ENCODE measurements at places on chromosomes 1 and 21.

GRCh38 chr1:3598051-3598491 is 13.2 kb downstream of the MEGF6 start:
- DNase-seq = no peak

GRCh38 chr1:28807046-28807445 is 4.9 kb upstream of the OPRD1 start:
- DNase-seq = no peak

GRCh38 chr1:116556289-116557006 is 14.4 kb downstream of the CD58 start:
- DNase-seq = peak; percentile 67

DNA sequence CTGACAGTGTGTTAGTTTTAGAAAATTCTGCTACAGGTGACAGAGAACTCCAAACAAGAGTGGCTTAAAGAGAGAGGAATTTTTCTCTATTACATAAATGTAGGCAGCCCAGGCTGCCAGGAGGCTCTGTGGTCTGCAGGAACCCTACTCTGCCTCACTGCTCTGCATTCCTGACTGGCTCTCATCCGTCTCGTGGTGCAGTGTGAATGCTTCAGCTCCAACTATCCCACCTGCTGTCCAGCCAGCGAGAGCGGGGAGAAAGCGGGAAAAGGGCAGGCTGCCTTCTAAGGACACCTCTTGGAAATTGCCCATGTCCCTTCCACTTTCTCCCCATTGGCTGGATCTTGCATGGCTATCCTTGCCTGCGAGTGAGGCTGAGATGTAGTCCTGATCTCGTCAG is 131.3 kb downstream of the PEX14 start:
- DNase-seq = no peak

DNA sequence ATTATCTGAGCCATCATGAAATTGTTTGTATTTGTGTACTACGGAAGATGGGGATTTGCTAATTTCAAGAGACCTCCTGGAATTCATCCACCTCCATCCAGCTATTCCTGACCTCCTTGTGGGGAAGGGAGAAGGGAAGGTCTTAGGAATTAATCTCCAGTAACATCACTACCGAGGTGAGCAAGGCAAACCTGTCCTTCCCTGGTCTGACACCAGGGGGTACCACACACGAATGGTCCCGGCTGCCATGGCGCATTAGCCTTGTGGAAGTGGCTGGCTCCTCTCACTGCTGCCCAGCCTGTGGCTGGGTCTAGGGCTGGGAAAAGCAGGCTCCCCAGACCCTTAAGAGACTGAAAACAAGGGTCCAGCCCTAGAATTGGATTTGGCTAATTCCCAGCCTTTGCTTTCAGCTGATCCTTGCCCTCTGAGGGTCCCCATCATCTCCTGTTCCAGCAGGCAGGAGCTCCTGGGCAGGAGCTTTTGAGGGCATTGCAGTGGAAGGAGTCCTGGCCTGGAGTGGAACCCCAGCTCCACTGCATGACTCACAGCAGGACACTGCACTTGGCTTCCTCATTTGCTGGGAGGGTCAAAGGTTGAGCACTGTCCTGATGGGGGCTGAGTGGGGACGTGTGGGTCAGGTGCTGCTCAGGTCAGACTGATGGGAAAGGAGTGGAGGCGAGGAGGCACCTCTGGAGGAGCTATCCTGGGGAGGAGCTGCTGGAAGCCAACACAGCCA is 34.8 kb downstream of the RIMS3 start:
- DNase-seq = no peak

All from activated T-helper 1 cell treated with anti-CD3 and anti-CD28 coated beads, Interleukin-12 subunit alpha, Interleukin-12 subunit beta, Interleukin-2, Interleukin-4 antibody, amounts not matched to agents 30 ng/mL and 10 ng/mL and 1 ng/mL, durations not matched to agents 14 hours and 24 hours and 36 hours (primary cell).